ENCODE measurements at places on chromosomes 7 and 10.

GRCh38 chr7:11539853-11540252 is 292.1 kb downstream of the THSD7A start:
- DNase-seq: no peak

- DNase-seq: no peak
Measured at GRCh38 chr7:51141451-51142003, 175.1 kb downstream of the COBL start.

- DNase-seq: no peak
Measured at GRCh38 chr10:119860866-119861607, 11.6 kb downstream of the MCMBP start.

DNA sequence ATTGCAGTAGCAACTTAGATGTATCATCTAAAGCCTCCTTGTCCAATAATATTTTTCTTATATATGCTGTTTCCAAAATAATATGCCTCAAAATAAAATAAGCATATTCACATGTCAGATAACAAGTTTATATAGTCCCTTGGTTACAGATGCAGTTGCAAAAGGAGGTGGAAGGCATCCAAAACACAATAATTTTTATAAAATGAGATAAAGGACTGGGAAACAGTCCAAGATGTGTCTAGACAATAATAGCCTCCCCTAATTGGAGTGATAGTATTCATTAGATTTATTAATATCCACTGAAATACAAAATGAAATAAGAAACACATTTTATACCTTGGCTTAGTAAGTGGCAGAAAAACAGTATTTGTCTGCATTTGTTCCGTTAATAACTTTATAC is 30.3 kb downstream of the BCAP29 start:
- DNase-seq: no peak

DNA sequence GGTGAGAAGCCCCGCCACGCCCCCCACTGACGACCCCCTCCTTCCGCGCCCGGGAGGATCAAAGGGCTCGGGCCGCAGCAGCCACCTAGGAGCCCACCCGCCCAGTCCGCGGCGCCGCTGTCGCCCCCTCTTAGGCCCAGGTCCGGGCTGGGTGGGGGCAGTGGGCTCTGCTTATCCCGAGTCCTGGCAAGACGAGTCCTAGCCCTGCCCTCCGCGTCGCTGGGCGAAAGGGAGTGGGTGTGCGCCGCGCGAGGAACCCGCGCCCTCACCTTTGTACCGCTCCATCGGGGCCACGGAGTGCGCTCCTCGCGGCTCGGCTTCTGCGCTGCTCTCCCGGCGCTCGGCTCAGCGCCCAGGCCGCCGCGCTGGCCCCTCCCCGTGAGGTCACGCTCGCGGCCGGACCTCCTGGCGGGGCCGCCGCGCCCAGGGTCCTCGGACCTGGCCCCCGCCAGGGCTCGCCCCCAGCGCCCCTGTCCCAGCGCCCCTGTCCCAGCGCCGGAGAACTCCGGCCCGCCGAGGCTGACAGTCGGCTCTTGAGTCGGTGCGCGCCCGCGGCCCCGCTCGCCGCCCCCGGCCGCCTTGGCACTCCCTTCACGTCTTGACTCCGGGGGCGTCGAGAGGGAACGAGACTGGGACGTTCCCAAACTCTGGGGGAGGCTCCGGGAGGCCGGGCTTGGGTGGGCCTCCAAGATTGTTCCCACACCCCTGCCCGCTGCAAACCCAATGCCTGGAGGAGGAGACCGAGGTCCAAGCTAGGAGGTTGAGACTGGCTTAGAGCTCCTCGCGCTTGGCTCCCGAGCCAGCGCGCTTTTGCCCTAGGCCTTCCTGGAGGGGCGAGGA is at the start of gene AFAP1L2:
Gene AFAP1L2 (minus strand): TSS at position 332 of the 840 bp plus-strand sequence. CDS start 47 bp downstream, at position 285.
- no peak for DNase-seq

- no peak for DNase-seq
Measured at GRCh38 chr7:128236924-128237586, 4.0 kb upstream of the LEP start.

GRCh38 chr10:513393-513792 is 176.1 kb downstream of the DIP2C start:
- DNase-seq: no peak

GRCh38 chr10:73054286-73054685 is 42.4 kb downstream of the P4HA1 start:
- no peak for DNase-seq

All from stimulated activated CD8-positive, alpha-beta memory T cell treated with anti-CD3 and anti-CD28 coated beads, Interleukin-4, amount 100 ng/mL, for 4 hours (primary cell).